PC-3 (cell line): ENCODE measurements at places on chromosomes 6 and 20.

DNA sequence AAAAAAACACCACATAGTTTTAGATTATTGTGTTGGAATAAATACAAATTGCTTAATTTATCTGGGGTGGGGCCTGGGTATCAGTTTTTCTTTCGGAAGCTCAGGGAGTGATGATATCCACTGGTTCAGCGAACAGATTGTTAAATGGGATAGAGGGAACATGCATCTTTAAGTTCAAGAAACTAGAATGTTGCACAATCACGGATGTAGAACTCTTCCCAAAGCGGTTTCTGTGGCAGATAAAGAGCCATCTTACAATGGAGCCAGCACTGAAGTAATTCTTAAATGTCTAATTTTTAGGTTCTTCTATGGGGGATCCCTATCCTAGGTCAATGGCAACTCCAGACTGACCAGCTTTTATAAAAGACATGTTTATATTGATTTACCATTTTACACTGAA lies 9.7 kb upstream of the RMND1 start:
- no peak for DNase-seq

DNA sequence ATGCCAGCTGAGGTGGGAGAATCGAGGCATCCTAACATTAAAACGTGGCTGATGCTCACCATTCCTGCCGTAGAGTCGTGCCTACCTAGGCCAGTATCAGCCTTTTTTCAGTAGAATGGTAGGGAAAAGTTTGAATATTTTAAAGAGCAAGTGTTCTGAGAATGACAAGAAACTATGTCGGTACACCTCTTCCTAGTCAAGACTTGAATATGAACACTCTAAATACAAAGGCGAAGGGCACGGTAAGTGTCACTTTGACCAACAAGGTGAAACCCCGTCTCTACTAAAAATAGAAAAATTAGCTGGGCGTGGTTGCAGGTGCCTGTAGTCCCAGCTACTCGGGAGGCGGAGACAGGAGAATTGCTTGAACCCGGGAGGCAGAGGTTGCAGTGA lies 1.0 kb downstream of the GINM1 start:
- DNase-seq: no peak

DNA sequence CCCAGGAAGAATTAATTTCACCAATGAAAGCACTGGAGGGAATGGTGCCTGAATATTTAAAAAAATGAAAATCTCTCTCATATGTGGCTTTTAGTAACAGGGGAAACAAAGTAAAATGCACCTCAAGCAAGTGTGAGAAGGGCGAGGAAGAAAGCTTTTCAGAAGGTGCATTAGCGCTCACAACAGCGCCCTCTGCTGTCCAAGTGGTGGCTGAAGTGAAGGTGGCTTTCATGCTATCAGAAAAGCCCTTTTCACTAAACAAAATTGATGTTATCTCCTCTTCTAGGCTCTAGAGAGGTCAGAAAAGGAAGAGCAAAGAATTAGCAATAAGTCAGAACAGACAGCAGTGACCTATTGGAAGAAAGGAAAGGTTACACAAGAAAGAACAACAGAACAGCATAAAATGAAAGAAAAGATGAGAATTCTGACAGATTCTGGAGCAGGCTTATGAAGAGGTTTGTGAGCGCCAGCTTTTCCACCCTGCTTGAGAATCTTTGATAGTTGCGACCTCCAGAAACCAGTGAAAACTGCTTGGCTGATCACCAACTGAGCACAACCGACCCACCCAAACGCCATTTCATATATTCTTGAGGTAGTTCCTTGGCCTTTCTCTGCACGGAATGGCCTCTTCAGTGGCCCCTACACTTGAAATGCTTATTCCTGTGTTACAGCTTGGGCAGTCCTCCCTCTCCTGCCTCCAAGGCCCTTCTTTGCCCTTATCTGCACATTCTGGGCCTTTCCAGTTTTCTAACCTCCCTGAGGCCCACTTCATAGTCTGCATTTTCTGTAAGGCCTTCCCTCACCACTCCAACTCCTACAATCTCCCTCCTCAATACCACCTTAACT lies 45.3 kb downstream of the SMLR1 start:
- peak; percentile 66 for DNase-seq

DNA sequence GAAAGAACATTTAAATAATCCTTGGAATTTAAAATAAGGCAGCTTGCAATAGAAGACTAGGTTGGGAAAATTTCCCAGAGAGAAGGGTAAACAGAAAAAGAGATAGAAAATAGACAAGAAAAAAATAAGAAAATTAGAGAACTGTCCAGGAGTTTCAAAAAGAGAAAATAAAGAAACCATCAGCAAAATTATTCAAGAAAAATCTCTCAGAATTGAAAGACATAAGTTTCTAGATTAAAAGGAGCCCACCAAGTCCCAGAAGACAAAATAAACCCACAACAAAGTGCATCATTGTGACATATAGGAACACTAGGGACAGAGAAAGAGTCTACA lies 88.6 kb upstream of the CDYL start:
- DNase-seq: no peak

GRCh38 chr20:31573555-31574321 lies 31.4 kb upstream of the ID1 start:
- peak; percentile 75 for DNase-seq

DNA sequence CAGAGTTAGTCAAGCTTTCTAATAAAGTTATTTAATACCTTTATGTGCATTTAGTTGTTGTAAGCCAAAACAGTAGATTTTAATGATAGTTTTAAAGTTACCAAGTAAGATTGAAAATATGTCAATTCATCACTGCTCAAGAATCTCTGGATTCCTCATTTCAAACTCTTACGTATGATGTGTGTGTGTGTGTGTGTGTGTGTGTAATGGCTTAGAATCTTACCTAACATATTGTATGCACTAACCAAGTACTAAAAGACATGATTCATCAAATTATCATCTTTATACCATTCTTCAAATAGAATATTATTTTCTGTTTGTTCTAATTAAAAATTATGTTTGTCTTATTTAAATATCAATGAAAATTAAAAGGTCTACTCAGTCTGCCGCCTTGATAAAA lies 41.5 kb upstream of the ZNF337 start:
- peak; percentile 89 for DNase-seq

DNA sequence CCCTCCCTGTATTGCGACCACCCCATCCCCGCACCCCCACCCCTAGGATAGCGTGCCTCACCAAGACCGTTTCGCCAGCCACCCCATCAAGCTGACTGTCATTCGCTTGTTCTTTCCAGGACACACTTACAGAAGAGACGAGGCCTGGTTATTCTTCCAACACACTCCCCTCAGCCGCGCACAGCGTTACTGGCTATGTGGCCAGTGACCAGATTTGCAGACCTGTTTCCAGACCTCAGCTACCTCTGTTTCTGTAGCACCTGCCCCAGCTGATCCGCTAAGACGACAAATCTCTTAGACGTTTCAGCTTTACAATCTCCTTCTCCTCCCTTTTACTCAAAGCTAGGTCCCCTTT lies 26.1 kb downstream of the HLA-F start:
- DNase-seq: no peak

GRCh38 chr6:152117156-152118133 lies 310.0 kb downstream of the ESR1 start:
- no peak for DNase-seq

DNA sequence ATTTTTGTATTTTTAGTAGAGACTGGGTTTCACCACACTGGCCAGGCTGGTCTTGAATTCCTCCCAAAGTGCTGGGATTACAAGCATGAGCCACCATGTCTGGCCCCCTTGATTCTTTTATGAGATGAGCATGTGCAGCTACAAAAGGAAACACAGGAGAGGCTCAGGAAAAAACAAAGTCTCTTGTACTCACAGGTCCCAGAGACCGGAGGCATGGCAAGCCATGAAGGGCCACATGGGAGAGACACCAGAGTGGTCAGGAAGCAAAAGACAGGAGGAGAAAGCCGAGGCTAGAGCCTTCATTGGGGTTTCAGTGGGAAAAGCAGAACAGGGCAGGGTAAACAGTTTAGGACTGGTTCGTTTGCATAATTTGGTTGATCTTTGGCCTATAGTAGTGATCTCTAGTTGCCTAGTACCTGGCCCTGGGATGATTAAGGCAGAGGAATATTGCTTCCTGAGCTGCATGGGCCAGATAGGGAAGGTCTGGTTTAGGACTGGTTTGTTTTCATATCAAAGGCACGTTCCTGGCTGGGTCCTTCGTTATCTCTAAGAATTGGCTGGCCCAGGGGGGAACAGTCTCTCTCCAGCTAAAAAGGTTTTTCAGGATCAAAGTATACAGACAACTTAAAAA lies 48.2 kb upstream of the PRND start:
- no peak for DNase-seq

GRCh38 chr20:59561228-59561605 lies 43.1 kb upstream of the PHACTR3 start:
- DNase-seq: no peak

- DNase-seq: no peak
These were observed 72.0 kb upstream of the SCGN start for GRCh38 chr6:25579902-25580495.

DNA sequence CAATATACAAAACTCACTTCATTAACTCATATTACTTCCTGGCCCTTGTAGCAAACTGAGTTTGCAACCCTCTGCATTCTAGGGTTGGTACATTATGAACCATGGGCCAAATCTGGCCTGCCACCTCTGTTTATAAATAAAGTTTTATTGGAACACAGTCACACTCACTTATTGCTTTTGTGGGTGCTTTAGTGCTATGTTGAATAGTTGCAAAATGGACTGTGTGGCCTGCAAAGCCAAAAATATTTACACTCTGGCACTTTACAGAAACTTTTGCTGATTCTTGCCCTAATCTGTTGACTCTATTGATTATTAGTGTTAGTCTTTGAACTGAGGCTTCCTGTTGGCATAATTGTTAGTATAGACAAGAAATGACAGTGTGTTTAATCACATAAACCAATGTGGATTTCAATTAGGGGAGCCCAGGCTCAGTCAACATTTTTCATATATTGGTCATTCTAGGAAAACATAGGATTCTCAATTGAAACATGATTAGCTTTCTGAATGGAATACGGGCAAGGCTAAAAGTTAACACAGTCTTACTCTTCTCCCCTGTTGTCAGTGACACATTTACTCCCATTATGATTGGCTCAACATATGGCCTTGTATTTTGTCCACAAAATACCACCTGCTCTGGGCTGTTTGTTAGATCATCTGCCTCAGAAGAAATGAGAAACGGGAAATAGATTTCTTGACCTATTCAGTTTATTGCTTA lies 241.9 kb upstream of the ZFP64 start:
- no peak for DNase-seq

DNA sequence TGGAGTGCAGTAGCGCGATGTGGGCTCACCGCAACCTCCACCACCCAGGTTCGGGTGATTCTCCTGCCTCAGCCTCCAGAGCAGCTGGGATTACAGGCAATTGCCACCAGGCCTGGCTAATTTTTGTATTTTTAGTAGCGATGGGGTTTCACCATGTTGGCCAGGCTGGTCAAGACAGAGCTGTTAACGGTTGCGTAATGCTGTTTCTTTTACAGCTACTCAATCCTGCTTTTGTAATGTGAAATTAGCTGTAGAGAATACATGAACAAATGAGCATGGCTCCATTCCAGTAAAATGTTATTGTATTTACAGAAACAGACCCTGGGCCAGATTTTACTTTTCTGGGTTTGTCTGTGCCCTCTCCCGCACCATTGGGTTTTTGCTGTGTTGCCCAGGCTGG lies 1.9 kb downstream of the PNLDC1 start:
- DNase-seq: no peak

DNA sequence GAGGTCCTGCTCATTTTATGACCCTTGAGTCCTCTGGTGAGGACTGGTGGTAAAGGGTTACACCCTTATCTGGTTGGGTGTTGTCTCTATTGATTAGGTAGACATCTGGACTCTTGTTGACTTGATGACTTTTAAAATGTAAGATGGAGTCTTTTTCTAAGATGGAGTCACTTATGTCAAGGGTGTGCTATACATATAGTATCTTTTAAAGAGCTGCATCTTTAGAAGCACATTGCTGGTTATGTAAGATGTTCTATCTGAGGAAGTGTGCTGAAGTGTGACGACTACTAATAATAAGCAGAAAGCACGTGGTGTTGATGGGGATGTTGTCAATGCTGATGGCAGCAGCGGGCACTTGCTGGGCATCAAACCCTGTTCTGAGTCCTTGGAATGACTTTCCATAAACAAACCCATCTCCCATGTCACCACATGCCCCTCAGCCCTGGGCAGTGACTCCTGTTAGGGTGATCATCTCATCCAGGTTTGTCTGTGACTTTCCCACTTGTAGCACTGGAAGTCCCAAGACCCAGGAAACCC lies 229.6 kb downstream of the EYA2 start:
- DNase-seq: no peak

- DNase-seq: peak; percentile 37
These were observed 211.9 kb downstream of the ZNF217 start for GRCh38 chr20:53381568-53382262.

DNA sequence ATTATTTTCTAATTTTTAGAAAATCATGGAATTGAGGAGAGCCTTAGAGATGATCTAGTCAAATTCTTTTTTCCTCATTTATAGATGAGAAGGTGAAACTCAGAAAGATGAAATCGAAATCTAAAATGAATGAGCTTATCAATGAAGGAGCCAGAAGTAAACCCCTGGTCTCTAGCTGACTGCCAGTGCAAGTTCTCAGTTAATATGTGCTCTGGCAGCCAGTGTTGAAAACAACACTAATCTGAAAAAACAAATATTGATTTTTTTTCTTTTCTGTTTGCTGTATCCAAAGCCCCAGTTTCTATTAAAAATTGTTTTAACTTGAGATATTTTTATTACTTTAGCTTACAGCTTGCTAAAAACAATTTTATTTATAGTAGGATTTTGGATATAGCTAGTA lies 21.5 kb upstream of the PBOV1 start:
- DNase-seq: no peak
